ENCODE measurements at places on chromosomes 7 and 10.

DNA sequence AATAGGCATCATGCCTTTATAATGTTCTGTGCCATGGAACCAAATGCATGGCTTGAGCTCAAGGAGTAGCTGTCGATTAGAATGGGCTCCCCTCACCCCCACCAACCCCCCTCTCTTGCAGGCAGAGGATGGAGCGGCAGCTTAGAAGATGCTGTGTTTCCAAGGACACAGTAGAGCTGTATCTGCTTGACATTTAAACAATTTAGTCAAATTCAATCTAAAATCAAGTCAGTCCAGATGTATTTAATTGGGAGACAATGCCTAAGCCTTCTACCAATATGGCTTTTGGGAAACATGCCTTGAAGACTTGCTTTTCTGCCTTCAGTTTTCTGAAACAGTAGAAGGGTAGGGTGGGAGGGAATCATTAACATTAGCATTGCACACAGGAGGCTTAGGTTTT lies 497.1 kb upstream of the NRP1 start:
- no peak for DNase-seq

DNA sequence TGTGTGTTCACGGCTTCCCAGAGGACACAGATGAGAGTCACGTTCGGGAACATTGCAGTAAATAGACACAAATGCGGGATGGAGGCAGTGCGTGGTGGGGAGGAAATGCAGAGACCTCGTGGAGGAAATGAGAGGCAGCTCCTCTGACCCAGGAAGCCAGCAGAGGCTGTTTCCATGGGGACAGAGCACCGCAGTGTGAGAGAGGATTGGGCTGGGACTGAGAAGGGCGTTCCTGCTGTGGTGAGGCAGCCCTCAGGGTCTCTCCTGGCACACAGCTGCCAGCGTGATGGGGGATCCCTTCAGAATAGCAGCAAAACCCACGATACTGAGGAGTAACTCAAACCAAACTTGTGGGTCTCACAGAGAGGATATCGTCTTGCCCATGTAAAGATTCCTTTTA lies 21.7 kb upstream of the BHLHA15 start:
- no peak for DNase-seq

GRCh38 chr10:88932539-88933256 lies 19.9 kb downstream of the ACTA2 start:
- DNase-seq, result peak; percentile 9

DNA sequence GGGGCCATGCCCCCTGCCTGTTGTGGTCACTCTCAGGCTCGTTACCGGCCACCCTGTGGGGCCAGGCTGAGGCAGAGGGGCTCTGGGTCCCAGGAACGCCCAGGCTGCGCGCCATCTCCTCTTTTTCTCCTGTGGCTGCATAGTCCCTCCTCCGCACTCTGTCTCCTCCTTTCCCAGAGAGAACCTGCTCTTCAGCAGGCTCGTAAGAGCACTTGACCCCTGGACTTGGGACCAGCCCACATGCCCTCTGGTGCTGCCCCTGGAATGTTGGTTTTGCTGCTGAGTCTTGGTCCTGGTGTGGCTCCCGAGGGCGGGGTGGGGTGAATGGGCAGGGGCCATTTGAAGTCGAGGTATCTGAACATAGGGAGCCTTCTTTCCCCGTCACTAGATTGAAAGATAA lies 6.6 kb upstream of the BHLHA15 start:
- no peak for DNase-seq

GRCh38 chr7:44531421-44532380 lies 9.4 kb downstream of the NPC1L1 start:
- DNase-seq, result no peak

DNA sequence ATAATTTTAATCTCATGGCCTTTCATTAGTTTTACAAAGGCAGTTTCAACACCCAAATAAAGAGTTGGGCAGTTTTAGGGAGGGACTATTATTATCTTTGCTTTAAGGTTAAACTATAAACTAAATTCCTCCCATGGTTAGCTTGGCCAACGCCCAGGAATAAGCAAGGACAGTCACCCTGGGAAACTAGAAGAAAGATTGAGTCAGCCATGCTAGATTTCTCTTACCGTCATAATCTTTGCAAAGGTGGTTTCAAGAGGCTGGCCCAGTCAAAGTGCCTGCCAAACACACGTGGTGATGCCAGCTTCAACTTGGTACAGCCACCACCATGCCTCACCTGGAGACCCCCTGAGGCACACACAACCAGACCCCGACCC lies 317.4 kb upstream of the SP8 start:
- DNase-seq, result no peak

GRCh38 chr10:67943917-67944316 lies 59.5 kb downstream of the SIRT1 start:
- no peak for DNase-seq

GRCh38 chr7:57404343-57404966 lies 45.5 kb upstream of the ZNF716 start:
- DNase-seq, result no peak

- DNase-seq, result no peak
These were observed 5.5 kb downstream of the NCOA4 start for GRCh38 chr10:46024948-46025347.

DNA sequence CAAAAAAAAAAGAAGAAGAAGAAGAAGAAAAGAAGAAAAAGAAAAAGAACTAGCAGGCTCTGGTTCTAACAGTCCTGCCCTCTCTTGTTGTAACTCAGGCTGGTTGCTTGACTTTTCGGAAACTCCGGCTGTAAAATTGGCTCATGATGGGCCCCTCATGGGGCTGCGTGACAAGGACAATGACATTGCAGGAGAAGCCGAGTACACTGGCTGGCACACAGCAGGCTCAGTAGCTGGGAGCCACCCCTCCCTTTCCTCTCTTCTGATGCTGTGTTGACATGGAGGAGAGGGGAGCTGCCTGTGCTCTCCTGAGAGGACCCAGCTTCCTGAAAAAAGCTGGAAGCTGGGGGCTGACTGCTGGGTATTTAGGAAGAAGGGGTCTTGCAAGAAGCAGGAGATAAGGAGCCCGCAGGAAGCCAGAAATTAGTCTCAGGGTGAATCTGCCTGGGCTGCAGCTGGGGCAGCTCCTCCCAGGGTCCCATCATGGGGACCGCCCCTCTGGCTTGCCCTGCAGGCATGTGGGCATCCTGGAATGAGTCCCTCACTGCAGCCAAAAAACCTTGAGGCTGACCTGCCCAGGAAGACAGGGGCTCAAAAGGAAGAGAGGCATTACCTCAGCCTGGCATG lies 14.6 kb upstream of the GPR26 start:
- DNase-seq, result no peak

GRCh38 chr7:141268614-141269013 lies 194.8 kb downstream of the TMEM178B start:
- DNase-seq, result no peak
